M059J (cell line): ENCODE measurements at places on chromosomes 1 and 21. TPM values are rescaled to one million over a fixed set of nuclear protein-coding genes. Genes with fewer than 3 reads are reported as not detected.

DNA sequence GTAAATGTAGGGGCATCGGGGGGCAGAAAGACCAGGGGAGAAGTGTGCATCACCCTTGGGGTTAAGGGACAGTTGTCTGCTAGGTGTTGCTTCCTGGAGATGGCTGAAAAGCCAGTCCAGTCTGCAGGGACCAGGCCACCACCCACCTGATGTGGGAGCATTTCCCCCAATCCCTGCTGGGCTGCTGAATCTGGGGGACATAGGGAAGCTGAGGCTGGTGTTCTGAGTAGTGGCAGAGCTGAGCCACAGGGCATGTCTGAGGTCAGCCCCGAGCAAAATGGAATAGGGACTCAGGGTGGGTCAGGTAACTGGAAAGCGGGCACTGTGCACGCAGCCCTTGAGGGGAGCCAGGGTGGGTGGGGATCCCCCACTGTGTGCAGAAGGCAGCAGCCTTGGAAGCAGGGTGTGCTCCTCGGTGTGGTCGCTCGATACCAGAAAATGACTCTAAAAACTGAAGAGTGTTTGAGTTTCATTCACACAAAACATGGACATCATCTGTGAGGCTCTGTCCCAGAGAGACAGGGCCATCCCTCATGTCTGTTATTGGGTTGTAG lies 2.4 kb upstream of the CCNL2 start:
- no peak for DNase-seq

DNA sequence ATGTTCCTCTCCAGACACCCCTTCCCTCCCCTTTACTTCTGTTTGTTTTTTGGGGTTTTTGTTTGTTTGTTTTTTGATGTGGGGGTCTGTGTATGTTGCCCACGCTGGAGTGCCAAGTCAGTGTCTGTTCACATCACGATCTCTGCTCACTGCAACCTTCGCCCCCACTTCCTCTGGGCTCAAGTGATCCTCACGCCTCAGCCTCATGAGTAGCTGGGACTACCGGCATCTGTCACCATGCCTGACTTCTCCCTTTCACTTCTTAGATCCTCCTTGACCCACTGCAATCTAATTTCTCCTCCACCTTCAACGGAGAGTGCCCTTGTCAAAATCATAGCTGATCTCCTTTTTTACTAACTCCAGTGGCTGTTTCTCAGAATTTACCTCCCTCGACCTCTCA lies 100.7 kb upstream of the KIF26B start:
- no peak for DNase-seq

GRCh38 chr1:212119863-212120262 lies 84.3 kb downstream of the DTL start:
- no peak for DNase-seq

DNA sequence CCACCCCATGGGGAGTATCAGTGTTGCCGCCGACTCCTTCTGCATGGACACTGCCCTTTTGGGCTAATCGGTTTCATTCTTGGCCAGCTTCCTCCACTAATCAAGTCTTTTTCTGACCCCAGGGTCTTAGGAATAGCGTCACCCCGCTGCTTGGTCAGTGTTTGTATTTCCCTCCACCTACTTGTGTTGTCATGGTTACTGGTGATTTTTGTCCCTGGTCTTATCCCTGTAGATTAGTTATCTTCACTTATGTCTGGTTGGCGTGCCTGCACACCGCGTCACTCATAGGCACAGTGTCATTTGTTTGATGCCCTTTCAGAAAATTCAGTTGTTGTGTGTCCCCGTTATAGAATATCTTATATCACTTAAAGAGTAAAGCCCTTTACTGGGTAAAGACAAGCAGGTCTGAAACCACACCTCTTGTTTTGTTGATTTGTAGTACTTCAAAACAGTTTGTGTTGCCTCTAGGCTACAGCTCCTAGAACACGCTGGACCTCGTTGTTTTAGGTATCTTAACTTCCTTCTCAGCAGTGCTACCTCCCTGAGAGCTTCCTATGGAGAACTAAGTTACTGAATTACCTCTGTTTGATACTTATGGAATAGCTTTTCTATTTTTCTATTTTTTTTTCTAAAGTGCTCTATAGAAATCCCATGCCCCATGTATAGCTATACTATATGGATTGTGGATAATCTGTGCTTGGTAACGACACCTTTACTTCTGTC lies 868 bp downstream of the PPP1R12B start:
- DNase-seq: peak; percentile 83

CD160 gene
- not detected in 2 replicates for total RNA-seq
